ENCODE measurements at places on chromosomes 12 and 14.

- H3K4me3 ChIP-seq = peak overlapping the region; percentile 45
- H3K27ac ChIP-seq = peak overlapping the region; percentile 78
- no peaks in the 10 kb centered on the region for H3K36me3 ChIP-seq
- H3K27me3 ChIP-seq = no peaks in the 10 kb centered on the region
- peaks cover 4% of the 10 kb centered on the region for H3K4me1 ChIP-seq
Measured at GRCh38 chr12:130870442-130871285, 1.2 kb upstream of the RAN start.

- H3K27me3 ChIP-seq = no peaks in the 10 kb centered on the region
- peak overlapping the region; percentile 16 for H3K27ac ChIP-seq
- no peak for DNase-seq
- H3K36me3 ChIP-seq = no peaks in the 10 kb centered on the region
Measured at GRCh38 chr14:56181681-56182085, 63.5 kb downstream of the PELI2 start.

DNA sequence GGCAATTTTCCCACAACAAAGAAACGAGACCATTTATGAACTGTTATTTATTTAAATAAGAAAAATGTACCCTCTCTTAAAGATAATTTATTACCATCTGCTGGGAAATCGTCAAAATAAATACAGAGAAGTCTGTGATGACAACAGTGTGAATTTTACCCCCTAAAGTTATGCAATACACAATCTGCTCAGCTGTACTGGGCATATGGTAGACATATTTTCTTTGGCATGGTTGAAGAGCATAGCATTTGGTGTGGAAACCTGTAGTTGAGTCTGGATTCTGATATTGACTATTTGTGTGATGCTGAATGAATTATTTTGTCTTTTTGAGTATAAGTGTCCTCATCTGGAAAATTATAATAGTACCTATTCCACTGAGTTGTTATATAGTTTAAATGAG lies 60.0 kb downstream of the CFAP54 start:
- H3K4me1 ChIP-seq = no peaks in the 10 kb centered on the region
- H3K36me3 ChIP-seq = no peaks in the 10 kb centered on the region

DNA sequence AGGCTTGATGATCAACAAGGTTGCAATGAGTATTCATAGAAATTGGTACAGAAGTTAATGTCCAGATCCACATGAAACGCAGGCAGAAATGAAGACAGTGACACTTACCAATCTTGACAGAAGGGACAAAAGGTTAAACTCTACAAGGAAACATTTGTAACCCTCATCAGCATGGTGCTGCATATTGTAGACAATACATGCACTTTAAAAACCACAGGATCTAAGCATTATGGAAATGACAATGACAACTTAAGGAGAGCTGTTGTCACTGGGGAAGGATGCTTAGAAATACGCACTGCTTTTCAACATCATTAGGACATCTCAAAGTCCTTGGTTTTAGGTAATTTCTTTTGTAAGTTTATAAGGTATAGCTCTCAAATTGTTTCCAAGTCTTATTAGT lies 130.6 kb downstream of the ATP23 start:
- no peak overlapping the region for H3K4me3 ChIP-seq
- no peaks in the 10 kb centered on the region for H3K27me3 ChIP-seq
- H3K27ac ChIP-seq = no peak overlapping the region

- H3K4me3 ChIP-seq = no peak overlapping the region
- H3K27ac ChIP-seq = no peak overlapping the region
- no peaks in the 10 kb centered on the region for H3K27me3 ChIP-seq
- DNase-seq = no peak
- H3K36me3 ChIP-seq = no peaks in the 10 kb centered on the region
- no peaks in the 10 kb centered on the region for H3K4me1 ChIP-seq
Measured at GRCh38 chr12:124311292-124312109, 16.6 kb downstream of the RFLNA start.

GRCh38 chr12:11886339-11886738 lies 184.4 kb upstream of the BCL2L14 start:
- no peaks in the 10 kb centered on the region for H3K36me3 ChIP-seq
- H3K27ac ChIP-seq = no peak overlapping the region
- H3K27me3 ChIP-seq = no peaks in the 10 kb centered on the region
- no peaks in the 10 kb centered on the region for H3K4me1 ChIP-seq
- DNase-seq = no peak

DNA sequence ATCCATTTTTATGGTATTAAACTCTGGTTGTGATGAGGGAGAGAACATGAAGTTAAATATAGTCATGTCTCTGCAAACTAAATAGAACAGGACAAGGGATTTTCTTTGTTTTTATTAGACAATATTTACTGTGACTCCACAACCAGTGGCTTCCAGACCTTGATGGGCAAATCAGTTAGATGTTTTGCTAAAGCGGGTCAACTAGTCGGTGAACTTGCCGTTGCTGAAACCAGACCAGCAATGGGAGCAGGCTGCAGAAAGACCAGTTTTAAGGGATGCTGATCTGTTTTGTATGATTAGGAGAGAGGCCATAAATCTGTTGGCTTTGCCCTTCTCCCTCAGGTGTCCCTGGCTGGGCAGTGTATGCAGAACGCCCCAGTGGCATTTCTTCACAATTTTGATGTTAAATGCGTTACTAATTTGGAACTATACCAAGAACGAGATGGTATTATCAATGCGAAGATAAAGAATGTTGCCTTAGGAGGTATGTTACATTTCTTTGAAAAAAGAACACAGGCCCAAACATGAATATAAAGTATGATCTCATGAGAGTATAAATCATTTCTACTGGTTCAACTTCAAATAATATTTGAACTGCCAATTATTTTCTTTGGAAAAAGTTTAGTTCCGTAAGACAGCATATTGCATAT lies 19.4 kb downstream of the TCTN2 start:
- DNase-seq = no peak
- H3K4me1 ChIP-seq = no peaks in the 10 kb centered on the region

DNA sequence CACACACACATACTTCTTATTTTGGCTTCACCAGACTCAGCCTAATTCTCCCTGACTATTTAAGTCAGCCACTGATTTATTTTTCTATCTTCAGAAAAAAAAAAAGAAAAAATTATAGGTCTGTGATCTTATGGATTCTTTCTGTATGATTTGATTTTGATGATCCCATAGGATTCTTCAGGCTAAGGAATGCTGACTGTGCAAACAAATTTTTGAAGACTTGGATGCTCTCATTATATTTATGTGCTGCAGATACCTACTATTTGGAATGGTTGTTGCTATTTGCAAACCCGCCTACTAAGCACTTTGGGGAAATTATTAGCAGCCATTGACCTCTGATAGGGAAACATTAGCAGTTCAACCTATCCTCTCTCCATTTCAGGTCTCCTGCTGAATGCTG lies 4.0 kb upstream of the ANO4 start:
- DNase-seq = no peak
- H3K36me3 ChIP-seq = no peaks in the 10 kb centered on the region
- H3K27ac ChIP-seq = no peak overlapping the region
- no peaks in the 10 kb centered on the region for H3K27me3 ChIP-seq
- H3K4me3 ChIP-seq = no peak overlapping the region

DNA sequence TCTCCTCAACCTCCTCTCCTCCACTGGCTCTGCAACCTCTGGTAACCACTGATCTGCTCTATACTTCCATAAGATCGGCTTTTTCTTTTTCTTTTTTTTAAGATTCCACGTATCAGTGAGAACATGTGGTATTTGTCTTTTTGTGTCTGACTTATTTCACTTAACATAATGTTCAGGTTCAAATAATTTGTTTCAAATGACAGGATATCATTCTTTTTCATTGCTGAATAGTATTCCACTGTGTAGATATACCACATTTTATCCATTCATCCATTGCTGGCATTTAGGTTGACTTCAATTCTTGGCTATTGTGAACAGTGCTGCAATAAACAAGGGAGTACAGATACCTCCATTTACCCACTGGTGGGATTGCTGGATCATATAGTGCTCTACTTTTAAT lies 40.5 kb downstream of the NCKAP5L start:
- no peaks in the 10 kb centered on the region for H3K27me3 ChIP-seq
- H3K4me3 ChIP-seq = no peak overlapping the region
- no peaks in the 10 kb centered on the region for H3K36me3 ChIP-seq
- H3K27ac ChIP-seq = no peak overlapping the region
- no peak for DNase-seq
- no peaks in the 10 kb centered on the region for H3K4me1 ChIP-seq

DNA sequence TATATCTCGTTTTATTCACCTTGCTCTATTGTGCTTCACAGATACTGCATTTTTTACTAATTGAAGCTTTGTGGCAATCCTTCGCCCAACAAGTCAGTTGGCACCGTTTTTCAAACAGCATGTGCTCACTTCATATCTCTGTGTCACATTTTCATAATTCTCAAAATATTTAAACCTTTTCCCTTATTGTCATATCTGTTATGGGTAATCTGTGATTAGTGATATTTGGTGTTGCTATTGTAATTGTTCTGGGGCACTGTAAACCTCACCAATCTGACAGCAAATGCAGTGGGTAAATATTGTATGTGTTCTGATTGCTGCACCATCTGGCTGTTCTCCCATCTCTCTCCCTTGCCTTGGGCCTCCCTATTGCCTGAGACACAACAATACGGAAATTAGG lies 191.3 kb downstream of the BTG1 start:
- DNase-seq = no peak
- no peak overlapping the region for H3K4me3 ChIP-seq
- no peaks in the 10 kb centered on the region for H3K36me3 ChIP-seq
- H3K27me3 ChIP-seq = no peaks in the 10 kb centered on the region

DNA sequence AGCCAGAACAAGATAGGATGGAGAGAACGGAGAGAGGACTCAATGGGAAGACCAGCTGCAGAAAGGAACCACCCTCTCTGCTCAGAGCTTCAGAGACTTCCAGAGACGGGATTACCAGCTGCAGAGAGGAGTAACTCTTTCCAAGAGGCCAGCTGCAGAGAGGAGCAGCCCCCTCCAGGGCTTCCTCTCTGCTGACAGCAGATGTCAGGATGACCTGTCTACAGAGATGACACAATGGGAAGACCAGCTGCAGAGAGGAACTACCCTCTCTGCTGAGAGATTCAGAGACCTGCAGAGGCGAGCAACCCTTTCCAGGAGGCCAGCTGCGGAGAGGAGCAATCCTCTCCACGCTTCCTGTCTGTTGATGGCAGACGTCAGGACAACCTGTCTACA lies 61.8 kb downstream of the KLRG1 start:
- no peaks in the 10 kb centered on the region for H3K36me3 ChIP-seq
- H3K27ac ChIP-seq = no peak overlapping the region
- no peak overlapping the region for H3K4me3 ChIP-seq
- no peaks in the 10 kb centered on the region for H3K27me3 ChIP-seq
- no peak for DNase-seq
